Endothelial cell (in vitro differentiated cells): ENCODE measurements at places on chromosomes 2 and 18. TPM values are rescaled to one million over a fixed set of nuclear protein-coding genes. Genes with fewer than 3 reads are reported as not detected.

The AUP1 gene
- total RNA-seq = 117 TPM

The C2orf81 gene
- 5.0 TPM for total RNA-seq

The CCDC141 gene
- total RNA-seq = 0.67 TPM

The ALPI gene
- total RNA-seq = not detected

The DCDC2C gene
- not detected for total RNA-seq

The ALPP gene
- total RNA-seq = not detected

The BCL2 gene
- total RNA-seq = 9.2 TPM

The TEX44 gene
- not detected for total RNA-seq

The SPATA3 gene
- not detected for total RNA-seq

The SF3B1 gene
- total RNA-seq = 401 TPM

The STARD6 gene
- total RNA-seq = 0.54 TPM

The PSMA8 gene
- total RNA-seq = not detected

The TRIM54 gene
- total RNA-seq = not detected

The FOXI3 gene
- total RNA-seq = 0.69 TPM

The NAB1 gene
- total RNA-seq = 44.9 TPM

The SPP2 gene
- total RNA-seq = not detected

The PER2 gene
- total RNA-seq = 5.5 TPM

The ABCG8 gene
- not detected for total RNA-seq

The TDRD15 gene
- total RNA-seq = 0.05 TPM

The GALNT14 gene
- total RNA-seq = 16.8 TPM

The FAP gene
- not detected for total RNA-seq

The SATB2 gene
- total RNA-seq = 3.8 TPM

The SP3 gene
- total RNA-seq = 76.2 TPM

The LIPG gene
- total RNA-seq = 19.6 TPM

The ALKAL2 gene
- total RNA-seq = 3.2 TPM

The OTOS gene
- total RNA-seq = not detected

The TLK1 gene
- total RNA-seq = 61.1 TPM

The DUSP19 gene
- 2.4 TPM for total RNA-seq

The TMEM178A gene
- 4.8 TPM for total RNA-seq
